ENCODE measurements at places on chromosomes 6 and 20.

DNA sequence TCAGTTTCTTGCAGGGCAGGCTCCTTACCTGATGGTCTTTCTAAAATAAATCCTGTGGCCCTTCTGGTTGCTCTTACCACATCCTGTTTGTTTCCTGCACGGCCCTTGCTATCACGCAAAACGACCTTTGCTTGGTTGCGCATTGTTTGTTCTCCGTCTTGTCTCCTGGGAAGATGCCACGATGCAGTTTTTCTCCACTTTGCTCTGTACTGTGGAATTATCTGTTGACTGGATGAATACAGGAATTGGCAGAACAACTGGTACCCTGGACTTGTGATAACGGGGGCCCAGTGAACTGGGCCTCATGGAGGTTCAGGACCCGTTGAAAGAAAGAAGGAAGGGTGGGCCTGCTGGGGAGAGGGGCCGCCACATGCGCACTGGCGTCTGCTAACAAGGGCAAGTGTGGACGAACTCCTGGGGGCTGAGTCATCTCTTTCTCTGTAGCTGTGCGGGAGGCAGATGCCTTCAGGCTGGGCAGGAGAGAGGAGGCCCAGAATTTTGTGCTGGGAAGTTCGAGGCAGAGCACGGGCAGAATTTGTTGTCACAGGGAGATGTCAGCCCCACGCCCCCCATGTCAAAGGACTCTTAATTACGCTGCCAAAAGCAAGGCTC, 139.9 kb downstream of the BMP7 start:
- no peak for DNase-seq

GRCh38 chr6:149963212-149963461, 606 bp upstream of the ULBP1 start:
- no peak for DNase-seq

DNA sequence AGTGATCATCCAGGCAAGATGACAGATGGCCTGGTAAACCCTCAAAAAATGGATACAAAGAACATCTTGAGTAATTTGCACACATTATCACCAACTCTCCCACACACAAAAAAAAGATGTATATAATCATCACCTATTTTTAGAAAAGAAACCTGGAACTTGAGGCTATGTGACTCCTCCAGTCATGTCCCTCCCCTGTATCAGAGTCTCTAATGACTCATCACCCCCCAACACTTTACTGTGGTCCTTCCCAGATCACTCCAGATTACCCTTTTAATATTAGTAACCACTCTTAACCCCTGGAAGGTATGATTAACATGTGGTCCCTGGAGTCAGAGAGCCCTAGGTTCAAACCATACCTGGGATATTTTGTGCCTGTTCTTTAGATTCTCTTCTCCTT, 144.8 kb downstream of the ZNF217 start:
- no peak for DNase-seq

GRCh38 chr20:8094850-8095249, 37.2 kb upstream of the PLCB1 start:
- no peak for DNase-seq

DNA sequence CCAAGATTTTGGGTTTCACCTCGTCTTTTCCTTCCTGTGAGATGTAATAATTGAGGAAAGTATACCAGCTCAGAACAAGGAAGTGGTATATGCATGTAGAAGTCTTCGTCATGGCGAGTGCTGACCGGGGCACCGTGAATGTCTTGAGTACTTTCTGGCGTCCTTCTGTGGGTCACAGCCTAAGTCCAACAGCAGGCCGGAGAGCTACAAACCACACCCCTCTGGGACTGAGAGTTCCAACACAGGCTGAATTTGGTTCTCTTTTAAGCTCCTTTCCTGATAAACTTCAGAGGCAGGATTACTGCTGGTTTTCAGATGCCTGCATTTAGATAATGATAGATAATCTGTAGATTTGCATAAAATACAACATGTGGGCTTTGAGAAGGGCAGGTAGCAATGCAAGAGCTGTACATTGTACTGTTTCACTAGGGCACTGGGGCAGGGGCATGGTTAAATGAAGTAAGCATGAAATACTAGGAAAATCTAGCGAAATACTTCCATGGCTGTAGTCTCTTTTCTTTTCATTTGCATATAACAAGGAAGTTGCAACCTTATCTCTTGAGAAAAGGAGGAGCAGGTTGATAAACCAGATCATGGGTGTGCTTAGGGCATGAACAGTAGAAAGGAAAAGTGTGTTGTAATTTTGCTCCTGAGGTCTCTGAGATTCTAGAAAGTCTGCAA, at the start of gene ADTRP:
Gene ADTRP, minus strand, starts transcription at position 156 of the 681 bp plus-strand sequence. Its CDS starts 44 bp downstream, at position 112.
- no peak for DNase-seq

GRCh38 chr6:156727715-156728385, 49.3 kb upstream of the ARID1B start:
- DNase-seq: no peak

GRCh38 chr20:16898433-16898832, 150.3 kb downstream of the OTOR start:
- DNase-seq: no peak

DNA sequence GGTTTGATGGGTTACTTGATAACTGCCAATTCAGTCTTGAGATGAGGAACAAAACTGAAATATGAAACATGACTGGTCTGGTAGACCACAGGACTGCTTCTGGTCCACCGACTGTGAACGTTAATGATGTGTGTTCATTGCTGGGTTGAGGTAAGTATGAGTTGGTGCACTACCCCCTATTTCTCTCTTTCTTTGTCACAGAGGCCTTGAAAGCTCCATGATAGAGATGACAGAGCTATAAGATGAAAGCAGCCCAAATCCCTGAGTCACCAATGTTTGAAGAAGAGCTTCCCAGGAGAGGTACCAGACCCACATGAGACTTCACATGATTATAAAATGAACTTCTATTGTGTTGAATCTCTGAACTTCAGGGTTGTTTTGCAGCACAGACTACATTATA, 555.5 kb downstream of the PTPRT start:
- no peak for DNase-seq

DNA sequence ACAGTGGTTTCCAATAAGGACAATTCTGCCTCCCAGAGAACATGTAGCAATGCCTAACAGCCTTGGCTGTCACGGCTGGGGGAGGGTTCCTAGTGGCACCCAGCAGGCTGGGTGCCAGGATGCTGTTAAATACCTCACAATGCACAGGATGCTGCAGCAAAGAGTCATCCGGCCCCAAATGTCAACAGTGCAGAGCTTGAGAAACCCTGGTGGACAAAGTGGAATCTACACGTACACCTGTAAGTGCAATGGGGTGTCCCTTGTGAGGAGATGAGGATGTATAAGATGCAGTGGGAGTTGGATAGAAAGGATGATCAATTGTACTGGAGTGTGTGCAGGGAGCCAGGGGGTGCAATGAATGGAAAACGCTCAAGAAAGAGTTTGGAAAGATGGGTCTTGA, 142.4 kb downstream of the FNDC1 start:
- DNase-seq: no peak

DNA sequence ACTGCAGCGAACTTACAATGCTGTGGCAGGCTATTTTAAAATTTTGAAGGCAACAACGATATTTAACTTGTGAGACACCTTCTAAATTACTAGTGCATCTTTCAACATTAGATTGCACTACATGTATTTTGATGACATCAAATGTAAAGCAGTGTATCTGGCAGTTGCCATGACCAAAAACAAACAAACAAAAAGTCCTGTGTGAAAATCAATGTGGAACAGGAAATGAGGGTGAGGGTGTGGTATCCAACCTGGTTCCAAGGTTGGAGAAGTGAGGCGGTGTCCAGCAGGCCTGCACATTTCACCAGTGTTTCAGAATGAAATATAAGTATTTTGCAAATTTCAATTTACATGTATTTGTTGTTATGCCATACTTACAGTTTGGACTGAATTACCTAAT, 112.0 kb downstream of the LAMP5 start:
- DNase-seq: no peak

GRCh38 chr6:24738741-24739140, 19.8 kb upstream of the C6orf62 start:
- no peak for DNase-seq

DNA sequence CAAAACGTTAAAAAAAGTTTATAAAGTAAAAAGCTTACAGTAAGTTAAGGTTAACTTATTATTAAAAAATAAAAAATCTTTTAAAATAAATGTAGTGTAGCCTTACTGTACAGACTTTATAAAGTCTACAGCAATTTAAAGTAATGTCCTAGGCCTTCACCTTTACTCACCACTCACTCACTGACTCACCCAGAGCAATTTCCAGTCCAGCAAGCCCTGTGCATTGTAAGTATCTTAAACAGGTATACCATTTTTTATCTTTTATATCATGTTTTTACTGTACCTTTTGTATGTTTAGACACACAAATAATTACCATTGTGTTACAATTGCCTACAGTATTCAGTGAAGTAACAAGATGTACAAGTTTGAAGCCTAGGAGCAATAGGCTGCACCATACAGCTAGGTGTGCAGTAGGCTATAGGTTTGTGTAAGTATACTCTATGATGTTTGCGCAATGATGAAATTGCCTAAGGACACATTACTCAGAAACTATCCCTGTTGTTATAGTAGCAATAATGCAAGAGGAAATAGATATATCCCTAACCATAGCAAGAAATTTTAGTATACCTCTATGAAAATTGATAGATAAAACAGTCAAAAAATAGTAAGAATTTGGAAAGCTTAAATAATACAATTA, 39.5 kb downstream of the FBXO5 start:
- DNase-seq: no peak

DNA sequence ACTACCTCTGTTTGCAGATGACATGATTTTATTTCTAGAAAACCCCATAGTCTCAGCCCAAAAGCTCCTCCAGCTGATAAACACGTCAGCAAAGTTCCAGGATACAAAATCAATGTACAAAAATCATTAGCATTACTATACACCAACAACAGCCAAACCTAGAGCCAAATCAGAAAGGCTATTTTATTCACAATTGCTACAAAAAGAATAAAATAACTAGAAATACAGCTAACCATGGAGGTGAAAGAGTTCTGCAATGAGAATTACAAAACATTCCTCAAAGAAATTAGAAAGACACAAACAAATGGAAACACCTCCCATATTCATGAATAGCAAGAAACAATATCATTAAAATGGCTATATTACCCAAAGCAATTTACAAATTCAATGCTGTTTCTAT, 65.6 kb upstream of the HTR1E start:
- DNase-seq: no peak

- DNase-seq: no peak
These were observed 24.5 kb downstream of the MAPK14 start for GRCh38 chr6:36052097-36052496.

GRCh38 chr6:167855825-167856425, 29.2 kb downstream of the AFDN start:
- DNase-seq: no peak

DNA sequence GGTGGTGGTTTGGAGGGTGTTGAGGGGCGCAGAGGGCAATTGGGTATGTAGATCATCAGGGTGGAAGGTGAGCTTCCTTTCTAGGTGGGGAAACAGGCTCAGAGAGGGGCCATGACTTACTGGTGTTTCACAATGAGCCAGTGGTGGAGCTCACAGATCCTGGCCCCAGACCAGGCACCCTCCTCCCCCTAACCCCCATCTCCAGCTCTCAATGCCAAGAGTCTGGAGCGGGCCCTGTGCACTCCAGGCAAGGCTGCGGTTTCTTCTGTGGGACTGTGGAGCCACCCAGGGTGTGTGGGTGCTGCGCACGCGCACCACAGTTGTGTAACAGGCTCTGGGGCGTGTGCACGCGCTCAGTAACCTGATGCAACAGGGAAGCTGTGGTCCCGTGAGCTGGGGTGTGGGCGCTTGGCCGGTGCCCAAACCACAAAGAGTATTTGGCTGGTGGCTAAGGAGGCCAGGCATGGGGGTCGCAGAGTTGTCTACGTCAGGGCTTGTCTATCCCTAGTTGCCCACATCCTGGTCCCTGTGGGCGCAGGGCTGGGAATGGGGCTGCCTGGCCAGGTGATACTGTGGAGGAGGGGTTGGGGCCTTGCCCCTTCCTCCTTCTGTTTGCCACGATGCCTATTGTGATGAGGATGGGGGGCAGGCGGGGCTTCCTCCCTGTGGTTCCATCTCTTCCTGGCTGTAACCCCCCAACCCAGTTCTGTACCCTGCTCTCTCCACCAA, 37.5 kb upstream of the MRPS18A start:
- DNase-seq: peak; percentile 42

DNA sequence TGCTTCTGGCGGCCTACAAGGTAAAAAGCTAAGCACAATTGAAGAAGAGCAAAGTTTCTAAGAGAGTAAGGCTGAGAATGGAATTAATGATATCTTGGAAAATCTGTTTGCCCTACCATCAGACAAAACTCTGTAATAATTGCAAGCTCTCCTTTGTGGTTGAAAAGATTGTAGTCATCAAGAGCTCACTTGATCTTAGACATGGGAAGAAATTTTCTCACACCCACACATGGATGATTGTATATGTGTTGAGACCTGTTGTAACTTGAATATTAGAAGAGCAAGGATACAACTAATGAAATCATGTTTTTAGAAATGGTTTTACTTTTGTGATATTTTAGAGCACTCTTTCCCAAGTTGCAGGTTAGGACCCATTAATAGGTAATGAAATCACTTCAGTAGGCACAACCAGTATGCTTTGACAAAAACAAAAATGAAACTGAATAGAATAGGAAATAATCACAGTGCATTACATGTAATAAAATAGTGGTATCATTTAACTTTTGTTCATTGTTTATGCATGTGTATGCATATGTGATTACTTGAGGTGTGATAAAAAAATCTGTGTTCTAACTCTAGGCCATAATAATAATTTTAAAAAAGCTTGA, 14.0 kb downstream of the DCBLD1 start:
- DNase-seq: no peak

GRCh38 chr6:139981066-139981624, 606.7 kb upstream of the CITED2 start:
- DNase-seq: no peak

Measured in T-helper 9 cell (primary cell).